AG09319 (cell line): ENCODE measurements at places on chromosomes 2 and 18.

DNA sequence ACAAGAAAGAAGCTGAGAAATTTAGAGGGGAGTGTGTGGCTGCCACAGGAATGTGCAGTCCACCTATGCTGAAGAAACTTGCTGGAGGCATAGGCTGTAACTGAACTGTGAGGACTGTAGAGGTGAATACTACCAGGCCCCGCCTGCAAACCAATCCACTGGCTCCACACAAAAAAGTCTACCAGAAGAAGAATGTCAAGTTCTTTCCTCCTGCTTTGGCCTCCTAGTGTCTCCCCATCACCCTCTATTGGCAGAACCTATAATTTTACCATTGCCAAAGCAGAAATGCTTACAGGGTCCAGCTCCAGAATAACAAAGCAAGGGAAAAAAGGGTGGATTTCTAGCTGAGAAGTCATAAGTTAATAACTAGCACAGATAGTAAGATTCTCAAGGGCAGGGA is 5.9 kb upstream of the ATP5MC3 start:
- no peak for DNase-seq

DNA sequence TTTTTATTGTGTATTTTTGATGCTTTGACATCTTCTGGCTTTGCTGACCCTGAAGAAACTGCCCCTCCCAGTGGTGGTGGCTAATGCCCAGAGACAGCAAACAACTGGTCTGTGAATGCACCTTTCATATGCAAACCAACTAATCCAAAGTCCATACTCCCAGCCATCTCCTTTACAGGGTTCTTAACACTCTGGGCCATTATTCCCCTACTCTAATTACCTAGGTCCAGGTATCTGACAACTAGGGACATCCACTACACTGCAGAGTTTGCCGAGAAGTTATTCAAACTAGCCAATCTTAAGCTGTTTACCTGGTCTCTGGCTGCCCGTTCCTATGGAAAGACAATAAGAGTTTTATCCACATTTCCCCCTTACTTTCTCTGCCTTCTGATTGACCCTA is 73.6 kb downstream of the FSHR start:
- DNase-seq = no peak

DNA sequence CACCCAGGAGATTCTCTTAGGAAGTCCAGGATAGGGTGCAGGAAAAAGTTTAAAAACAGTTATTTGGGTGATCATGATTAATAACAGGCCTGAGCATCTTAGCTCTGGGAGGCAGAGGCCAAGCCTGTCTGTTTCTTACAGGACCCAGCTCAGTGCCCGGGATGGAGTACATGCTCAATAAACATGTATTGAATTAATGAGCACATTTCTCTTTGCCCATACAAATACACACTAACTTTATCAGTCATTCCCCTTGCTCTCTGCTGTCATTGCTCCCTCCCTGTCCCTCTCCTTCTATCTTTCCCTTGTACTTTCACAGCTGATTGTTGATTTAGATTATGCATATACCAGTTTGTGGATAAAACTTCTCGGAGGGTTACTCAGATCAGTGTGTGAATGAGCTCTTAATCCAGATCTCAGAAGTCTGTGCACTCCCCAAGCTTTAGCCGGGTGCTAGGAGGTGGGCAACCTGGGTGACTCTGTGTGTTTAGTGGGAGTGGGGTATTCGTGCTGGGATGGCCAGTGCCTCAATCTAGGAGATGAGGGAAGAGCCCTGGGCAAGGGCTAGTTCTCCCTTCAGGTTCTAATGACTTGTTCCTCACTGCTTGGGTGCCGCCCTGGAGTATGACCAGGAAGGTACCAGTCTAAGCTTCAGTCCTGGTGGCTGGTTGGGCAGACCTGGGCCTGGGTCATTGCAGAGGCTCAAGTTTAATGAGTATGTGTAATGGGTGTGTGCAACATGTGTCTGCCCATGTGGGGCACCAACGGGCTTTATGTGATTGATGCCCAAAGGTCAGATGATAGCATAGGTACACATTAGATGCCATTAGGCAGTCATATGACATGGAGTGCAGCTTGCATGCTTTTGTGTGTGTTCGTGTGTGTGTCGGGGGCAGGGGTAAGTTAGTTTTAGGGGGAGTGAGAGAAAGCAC is 10.6 kb downstream of the EMX1 start:
- no peak for DNase-seq

GRCh38 chr2:126891681-126892500 is 6.8 kb upstream of the TEX51 start:
- no peak for DNase-seq

- no peak for DNase-seq
Measured at GRCh38 chr2:212959471-212960117, 191.8 kb downstream of the IKZF2 start.

- no peak for DNase-seq
Measured at GRCh38 chr2:217478831-217479455, 523.9 kb downstream of the TNS1 start.

GRCh38 chr18:52936931-52937330 is 596.9 kb downstream of the DCC start:
- no peak for DNase-seq

- DNase-seq = no peak
Measured at GRCh38 chr2:84458551-84459017, 496 bp downstream of the SUCLG1 start.

GRCh38 chr2:181536730-181537129 is 79.5 kb downstream of the ITGA4 start:
- no peak for DNase-seq

DNA sequence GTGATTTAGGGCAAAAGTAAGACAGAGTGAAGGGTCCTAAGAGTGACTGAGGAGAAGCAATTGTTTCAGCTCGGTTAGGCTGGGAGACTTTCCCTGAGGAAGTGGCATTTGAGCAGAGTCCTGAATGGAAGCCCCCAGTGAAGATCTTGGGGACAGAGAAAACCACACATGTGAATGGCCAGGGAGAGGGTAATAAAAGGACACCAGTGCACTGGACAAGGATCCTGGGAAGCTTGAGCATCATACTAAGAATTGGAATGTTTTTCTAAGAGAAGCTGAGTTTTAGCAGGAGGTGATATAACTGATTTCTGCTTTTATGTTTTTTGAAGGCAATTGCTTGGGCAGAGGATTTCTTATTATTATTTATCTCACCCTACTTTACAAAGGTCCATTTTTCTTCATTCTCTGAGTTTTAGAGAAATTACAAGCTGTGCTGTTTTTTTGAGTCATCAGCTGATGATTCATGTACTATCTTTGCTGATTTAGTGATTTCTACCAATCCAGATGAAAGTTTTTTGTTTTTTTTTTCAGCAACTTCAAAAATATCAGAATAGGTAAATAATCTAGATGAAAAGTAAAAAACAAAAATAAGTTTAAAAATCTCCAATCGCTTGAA is 43.5 kb downstream of the MFSD6 start:
- no peak for DNase-seq

- DNase-seq = no peak
Measured at GRCh38 chr2:14827226-14828023, 194.9 kb downstream of the LRATD1 start.
